ENCODE measurements at places on chromosomes 13 and 19.

DNA sequence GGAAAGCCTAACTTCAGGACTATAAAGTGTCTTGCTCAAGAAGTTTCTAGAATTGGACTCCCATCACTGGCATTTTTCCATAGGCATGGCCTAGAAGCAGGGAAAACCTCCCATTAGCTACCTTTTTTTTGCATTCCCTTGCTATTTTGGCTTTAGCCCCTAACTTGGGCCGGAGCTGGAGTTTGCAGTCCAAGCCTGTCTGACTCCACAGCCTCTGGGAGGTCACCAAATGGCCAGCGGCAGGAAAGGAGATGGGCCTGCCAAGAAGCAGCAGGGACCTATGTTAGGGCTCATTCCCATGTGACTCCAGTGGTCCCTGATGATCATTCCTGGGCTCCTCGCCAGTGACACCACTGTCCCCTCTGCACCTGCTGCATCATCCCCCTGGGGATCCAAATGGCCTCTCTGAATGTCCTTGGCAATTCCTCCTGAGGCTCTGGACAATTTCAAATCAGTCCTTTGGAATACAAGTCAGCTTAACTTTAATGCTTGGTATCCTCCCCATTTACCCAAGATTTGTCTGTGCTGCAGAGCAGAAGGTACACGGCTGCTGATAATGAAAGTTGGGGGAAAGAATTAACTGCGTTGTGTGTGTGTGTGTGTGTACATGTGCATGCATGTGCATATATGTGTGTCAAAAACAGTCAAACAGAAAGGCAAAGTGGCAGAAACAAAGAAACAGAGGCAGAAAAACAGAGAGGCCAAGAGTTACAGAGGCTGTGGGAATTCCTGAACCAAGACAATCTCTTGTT lies 69.8 kb upstream of the SERP2 start:
- DNase-seq, result no peak

- no peak for DNase-seq
These were observed 422.8 kb upstream of the PCDH9 start for GRCh38 chr13:67652887-67653286.

- DNase-seq, result no peak
These were observed 14.8 kb upstream of the MTUS2 start for GRCh38 chr13:28805193-28805819.

DNA sequence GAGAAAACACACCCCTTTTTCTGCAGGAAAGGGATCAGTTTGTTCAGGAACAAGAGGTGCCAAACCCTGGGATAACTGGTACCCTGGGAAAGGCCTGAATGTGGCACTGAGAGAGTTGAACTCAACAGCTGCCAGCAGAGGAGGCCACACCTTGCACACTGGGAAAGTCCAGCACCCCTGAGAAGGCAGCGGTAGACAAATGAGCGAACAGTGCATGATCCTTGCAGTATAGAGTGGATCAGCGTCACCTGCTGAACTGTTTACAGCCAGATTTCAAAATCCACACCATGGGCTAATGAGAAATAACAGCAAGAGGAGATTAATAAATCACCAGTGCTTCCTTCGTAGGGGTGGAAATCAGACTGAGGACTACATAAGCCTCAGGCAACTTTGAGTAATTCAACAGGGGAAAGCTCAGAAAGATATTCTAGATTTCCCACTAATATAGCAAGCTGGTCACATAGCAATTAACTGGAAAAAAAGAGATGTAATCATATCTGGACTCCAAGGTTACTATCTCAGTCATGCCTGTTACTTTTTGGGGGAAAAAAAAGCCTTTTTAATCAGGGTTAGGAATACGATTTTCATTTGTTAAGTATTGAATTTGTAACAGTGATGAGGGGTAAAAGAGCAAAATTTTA lies 52.0 kb downstream of the DCT start:
- no peak for DNase-seq

GRCh38 chr19:11209839-11210655 lies 12.7 kb upstream of the KANK2 start:
- DNase-seq, result no peak

- DNase-seq, result no peak
These were observed 38.4 kb upstream of the NANOS3 start for GRCh38 chr19:13838435-13839129.

DNA sequence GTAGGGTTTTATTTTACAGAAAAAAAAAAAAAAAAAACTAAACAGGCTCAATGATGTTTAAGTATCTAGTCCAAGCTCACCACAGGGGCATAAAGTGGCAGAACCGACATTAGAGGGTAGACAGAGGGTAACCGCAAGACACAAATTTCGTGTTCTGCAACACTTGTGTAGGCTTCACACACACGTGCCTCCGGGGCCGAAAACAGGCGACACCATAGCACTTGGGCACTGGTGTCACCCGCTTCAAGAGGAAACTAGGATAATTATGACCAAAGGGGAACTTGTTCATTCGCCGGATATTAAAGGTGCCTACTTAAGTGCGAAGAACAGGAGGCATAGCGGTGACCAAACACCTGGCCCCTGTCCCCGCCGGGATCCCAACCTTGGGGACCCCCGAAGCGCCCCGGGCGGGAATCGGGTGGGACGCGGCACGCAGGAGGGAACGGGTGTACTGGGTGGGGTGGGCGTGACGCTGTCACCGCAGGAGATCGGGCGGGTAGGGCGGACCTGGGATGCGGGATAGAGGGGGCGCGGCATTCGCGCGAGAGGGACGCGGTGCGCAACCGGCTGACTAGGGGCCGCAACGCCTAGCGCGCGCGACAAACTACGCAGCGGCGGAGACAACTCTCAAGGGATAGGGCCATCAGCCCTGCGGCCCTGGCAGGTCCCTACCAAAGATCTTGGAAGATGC lies 558 bp downstream of the MZT1 start:
- DNase-seq, result peak; percentile 71

DNA sequence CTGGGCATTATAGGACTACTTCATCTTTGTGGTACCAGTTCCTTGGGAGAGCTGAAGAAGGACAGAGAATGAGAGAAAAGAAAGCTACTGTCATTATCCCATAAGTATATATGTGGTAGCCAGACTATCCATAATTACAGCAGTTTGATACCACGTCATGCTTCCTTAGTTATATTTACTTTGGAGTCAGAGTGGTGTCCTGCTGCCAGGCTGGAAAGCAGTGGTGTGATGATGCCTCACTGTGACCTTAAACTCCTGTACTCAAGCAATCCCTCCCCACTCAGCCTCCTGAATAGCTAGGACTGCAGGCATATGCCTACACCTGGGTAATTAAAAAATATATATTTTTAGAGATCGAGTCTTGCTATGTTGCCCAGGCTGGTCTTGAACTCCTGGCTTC lies 57.8 kb downstream of the WTIP start:
- no peak for DNase-seq

- DNase-seq, result peak; percentile 21
These were observed 12.1 kb upstream of the CEACAM8 start for GRCh38 chr19:42606660-42607351.

GRCh38 chr13:82675024-82675423 lies 1207.2 kb downstream of the SLITRK1 start:
- DNase-seq, result no peak

GRCh38 chr19:51333836-51334460 lies 8.0 kb downstream of the VSIG10L start:
- DNase-seq, result peak; percentile 57

DNA sequence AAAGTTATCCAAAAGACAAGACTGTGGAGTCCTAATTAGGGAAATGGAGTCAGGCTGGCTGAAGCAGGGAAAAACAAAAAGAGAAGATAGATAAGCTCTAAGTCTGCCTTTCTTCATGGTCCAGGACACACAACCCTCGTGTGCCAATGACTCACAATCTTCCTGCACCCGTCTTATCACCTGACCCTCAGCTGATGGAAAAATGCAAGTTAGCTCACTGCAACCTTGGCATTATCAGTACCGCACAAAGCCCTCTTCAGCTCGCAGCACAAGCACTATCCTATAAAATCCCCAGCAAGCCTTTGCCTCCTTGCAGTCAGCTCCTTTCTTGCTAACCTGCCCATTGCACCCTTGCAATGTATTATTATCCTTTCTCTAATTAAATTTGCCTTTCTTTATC lies 4.3 kb downstream of the OR7A5 start:
- no peak for DNase-seq

DNA sequence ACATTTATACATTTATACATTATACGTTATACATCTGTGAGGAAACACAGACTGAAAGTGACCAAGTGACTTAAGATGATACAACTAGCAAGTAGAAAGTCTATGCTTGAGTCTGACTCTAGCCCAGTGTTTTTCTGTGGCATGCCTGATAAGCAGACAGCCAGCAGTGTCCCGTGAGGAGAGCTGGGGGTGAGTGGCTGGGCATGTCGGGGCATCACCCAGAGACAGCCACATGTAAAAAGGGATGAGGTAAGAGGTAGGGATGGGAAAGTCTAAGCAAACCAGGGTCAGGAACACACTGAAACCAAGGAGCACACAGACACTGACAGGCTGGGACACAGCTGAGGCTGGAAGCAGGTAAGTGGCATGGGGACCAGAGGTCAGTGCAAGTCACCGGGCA lies 333.2 kb downstream of the FOXO1 start:
- DNase-seq, result no peak

- DNase-seq, result no peak
These were observed 38.6 kb upstream of the TSHZ3 start for GRCh38 chr19:31387717-31388301.

- no peak for DNase-seq
These were observed 126.7 kb upstream of the MRI1 start for GRCh38 chr19:13637664-13638063.

Data from NCI-H1436 (cell line).